Breast epithelium (tissue), 4 donors: ENCODE measurements at places on chromosomes 2 and 18. TPM values are rescaled to one million over a fixed set of nuclear protein-coding genes. Genes with fewer than 3 reads are reported as not detected.
A peak's percentile ranks its signal among the peaks of the same experiment; 100 is the strongest.

DNA sequence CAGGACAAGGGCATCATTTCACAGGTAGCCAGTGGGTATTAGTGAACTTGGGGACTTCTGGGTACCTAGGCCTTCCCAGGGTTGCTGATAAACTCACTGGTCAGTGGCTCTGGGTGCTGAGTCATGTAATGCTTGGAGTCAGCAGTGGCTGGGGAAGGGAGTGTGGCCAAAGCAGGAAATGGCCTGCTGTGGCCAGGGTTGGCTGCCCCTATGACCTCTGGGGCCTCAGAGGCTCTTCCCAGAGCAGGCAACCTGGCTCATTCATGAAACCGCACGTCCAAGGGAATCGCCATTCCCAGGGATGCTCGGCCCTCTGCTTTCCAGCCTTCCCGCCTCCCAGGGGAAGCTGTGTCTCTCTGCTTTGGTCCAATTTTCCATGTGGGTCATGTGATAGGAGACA, 294.9 kb downstream of the DYSF start:
- DNase-seq = no peak

GRCh38 chr2:120598416-120598815, 137.3 kb upstream of the GLI2 start:
- no peak for DNase-seq

The EFHD1 gene
- total RNA-seq = 67.2 TPM

The VRK2 gene
- 34.0 TPM for total RNA-seq

DNA sequence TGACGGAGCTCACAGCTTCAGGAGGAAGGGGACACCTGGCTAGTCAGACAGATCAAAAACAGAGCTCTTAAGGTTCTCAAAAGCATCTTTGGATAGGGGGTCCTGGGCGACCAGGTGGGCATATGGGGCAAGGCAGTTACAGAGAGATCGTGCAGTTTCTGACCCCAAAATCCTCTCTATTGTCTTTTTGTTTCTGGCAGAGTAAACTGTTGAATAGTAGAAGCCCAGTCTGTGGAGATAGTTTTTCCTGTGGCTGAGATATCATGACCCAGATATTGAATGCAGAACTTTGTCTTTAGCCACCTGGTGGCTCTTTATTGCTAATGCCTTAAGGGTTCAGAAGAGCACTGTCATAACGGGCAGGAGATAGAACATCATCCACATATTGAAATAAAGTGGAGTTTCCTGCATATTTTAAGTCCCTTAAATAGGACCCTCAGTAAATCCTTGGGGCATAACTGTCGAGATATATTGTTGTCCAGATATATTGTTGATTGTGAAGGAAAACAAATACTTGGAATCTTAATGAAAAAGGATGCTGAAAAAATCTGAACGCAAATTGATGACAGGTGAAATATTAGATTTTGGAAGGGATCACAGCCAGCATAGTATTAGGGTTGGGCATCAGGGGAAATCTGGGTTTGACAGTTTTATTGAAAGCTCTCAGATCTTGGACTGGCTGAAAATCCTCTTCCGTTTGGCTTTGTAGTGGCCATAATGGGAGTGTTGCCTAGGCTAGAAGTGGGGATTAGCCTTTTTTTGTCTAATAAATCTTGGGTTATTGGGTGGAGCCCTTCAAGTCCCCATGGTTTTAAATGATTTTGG, 14.1 kb upstream of the ZDBF2 start:
- no peak for DNase-seq

DNA sequence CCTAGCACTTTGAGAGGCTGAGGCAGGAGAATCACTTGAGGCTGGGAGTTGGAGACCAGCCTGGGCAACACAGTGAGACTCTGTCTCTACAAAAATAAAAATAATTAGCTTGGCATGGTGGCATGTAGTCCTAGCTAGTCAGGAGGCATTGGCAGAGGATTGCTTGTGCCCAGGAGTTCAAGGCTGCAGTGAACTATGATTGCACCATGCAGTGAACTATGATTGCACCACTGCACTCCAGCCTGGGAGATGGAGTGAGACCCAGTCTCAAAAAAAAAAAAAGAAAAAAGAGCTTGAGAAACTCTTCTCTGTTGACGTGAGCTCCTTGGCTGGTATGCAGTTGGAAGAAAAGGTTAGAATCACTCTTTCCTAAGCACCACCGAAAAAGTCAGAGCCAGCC, 125.1 kb upstream of the TNP1 start:
- DNase-seq = no peak

DNA sequence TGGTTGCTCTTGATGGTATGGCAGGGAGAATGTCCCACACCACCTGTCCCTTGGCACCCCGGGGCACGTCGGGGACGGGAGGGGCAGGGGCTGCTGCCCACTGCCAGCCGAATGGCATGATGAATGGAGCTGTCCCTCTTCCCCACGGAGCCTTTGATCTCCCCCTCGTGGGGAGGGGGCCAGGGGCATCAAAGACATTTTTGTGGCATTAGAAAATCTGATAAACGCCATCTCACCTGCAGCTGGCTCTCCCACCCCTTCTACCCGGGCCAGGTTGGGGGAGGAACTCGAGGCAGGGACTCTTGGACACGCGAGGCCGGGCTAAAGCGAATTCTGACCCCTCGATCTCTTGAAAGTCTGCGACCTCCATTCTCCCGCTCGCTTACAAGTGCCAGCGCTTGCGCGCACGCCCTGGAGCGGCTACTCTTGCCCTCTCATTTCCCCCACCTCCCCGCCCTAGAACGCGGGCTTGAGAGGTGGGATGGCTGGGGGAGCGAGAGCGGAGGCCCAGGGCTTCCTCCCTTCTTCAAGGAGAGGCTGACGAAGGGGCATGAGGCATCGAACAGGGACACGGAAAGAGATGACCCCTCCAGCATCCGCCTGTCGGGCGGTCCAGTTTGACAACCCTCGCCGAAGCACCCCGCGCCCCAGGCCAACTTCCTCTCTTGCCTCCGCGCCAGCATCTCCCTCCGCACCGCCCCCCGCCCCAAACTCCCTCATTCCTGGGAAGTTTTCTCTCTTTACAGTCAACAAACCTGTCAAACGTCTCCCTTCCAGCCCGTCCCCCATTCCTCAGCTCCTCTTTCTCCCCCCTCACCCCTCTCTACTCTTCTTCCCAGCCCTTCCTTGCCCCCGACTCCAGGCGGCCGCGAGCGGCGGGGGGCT, 692 bp upstream of the WNT6 start:
- DNase-seq = no peak

The REG3A gene
- not detected for total RNA-seq

The C2orf81 gene
- total RNA-seq = 1.6 TPM

- no peak for DNase-seq
Observed at GRCh38 chr2:160916300-160916699, 243.9 kb upstream of the TANK start.

DNA sequence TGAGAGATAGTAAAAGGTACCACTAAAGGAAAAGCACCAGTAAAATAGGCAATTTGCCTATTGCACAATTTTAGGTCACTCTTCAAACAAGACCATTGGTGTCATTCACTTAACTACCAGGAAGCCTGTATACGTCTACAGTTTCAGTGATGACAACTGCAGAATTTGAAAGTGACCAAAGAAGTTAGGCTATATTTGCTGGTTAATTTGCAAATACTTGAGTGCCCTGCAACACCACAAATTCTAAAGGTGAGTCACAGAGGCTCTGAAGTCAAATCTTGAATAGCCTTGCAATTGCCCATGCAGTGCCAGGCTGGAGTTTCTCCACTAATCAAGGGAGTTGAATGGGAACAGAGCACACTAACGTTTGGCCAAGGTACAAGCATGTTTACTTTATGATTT, 128.7 kb upstream of the CCDC68 start:
- no peak for DNase-seq

- no peak for DNase-seq
Observed at GRCh38 chr2:109270505-109271312, 141.7 kb downstream of the SH3RF3 start.

The SERPINB10 gene
- not detected for total RNA-seq

The FAM124B gene
- 7.9 TPM for total RNA-seq

GRCh38 chr2:2464094-2464493, 133.0 kb upstream of the MYT1L start:
- DNase-seq = no peak

- DNase-seq = no peak
Observed at GRCh38 chr18:55821219-55821618, 233.2 kb upstream of the TCF4 start.

The DCC gene
- 1.6 TPM for total RNA-seq

GRCh38 chr18:78074400-78075020, 824.9 kb downstream of the GALR1 start:
- DNase-seq = no peak

DNA sequence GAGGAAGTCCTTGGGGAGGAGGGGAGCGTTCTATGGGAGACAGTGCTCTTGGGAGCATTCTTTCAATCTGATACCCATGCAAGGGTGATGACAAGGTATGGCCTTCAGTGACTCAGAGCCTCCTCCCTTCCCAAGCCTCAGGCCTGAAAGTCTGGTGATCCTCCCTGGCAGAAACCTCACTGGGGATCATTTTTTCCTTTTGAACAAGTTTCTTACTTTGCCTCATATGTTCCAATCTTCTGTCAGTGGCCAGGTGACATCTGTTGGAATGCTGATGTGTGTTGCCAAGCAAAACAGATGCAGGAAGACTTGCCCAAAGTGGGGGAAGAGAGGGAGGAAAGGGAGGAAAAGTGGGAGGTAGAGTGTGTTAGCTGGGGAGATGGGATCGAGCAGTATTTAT, 224.8 kb downstream of the NEDD4L start:
- no peak for DNase-seq

The TAF4B gene
- 14.1 TPM for total RNA-seq

DNA sequence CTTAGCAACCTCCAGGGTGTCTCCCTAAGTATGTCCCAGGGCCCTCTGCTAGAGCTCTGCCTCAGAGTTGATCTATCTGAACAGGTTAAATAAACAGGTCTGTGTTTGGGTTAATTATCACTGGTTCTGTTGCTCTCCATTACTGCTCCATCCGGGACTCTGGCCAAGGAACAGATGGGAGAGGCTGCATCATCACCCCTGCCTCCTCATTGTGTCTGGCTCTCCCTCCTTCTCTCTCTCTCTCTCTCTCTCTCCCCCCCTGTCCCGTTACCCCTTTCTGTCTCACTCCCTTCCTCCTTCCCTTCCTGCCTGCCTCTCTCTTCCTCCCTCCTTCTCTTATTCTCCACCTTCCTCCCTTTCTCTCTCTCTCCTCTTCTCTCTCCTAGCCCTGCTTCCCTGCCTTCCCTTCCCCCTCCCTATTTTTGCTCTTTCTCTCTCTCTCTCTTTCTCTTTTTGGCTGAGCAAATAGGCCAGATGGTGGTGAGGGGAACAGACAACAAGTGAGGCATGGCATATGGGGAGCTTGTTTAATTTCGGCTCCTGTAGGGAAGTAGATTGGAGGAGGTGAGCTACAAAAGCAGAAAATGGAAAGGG, 62.1 kb downstream of the SETBP1 start:
- no peak for DNase-seq

DNA sequence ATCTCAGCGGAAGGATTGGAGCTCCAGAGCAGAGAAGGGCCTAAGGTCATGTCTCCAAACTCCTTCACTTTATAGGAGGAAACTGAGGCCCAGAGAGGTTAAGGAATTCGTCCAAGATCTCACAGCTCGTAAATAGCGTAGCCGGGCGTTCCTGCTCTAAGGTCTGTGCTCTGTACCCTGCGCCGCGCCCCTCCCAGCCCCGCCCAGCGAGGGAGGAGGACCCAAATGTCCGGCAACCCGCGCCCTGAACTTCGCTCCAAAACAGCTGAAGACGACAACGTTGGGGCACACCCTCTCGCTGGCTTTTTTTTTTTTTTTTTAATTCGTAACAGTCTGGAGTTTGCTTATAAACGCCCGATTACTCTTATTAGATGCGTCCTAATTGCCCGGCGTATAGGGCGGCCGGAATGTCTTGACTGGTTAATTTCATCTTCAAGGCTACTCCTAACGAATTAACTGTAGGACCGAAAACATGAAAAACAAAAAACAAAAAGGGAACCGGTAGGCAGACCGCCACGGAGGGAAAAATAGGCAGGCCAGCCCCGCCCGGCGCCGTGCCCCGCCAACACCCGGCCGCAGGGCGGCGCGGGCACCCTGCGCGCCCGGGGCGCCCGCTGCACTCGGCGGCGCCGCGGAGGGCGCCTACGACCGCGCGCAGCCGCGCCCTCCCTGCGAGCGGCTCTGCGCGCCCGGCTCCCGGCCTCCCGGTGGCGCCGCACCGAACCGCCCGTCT, 928 bp upstream of the FOSL2 start:
- peak; percentile 94 for DNase-seq
